ENCODE measurements at places on chromosomes 1 and 21. TPM values are rescaled to one million over a fixed set of nuclear protein-coding genes. Genes with fewer than 3 reads are reported as not detected.

The KRTAP11-1 gene
- not detected for total RNA-seq

The OLFML2B gene
- total RNA-seq: not detected

The NPPB gene
- total RNA-seq: not detected

The CACNA1S gene
- not detected for total RNA-seq

The RHD gene
- total RNA-seq: not detected

The LRRC71 gene
- total RNA-seq: not detected

All from T-helper 2 cell treated with Interferon-gamma antibody and Interleukin-4, amounts not matched to agents 100 ng/mL and 5 ng/mL, for 36 hours (primary cell).